ENCODE measurements at places on chromosomes 16 and 17.
A peak's percentile ranks its signal among the peaks of the same experiment; 100 is the strongest.

GRCh38 chr17:16286009-16286946 lies 67.0 kb downstream of the CENPV start:
- DNase-seq, result no peak

GRCh38 chr16:46970089-46970488 lies 3.4 kb downstream of the DNAJA2 start:
- no peak for DNase-seq

- DNase-seq, result no peak
These were observed 32.1 kb downstream of the HELZ start for GRCh38 chr17:67212714-67213417.

GRCh38 chr16:4938683-4939030 lies 1.7 kb upstream of the PPL start:
- no peak for DNase-seq

DNA sequence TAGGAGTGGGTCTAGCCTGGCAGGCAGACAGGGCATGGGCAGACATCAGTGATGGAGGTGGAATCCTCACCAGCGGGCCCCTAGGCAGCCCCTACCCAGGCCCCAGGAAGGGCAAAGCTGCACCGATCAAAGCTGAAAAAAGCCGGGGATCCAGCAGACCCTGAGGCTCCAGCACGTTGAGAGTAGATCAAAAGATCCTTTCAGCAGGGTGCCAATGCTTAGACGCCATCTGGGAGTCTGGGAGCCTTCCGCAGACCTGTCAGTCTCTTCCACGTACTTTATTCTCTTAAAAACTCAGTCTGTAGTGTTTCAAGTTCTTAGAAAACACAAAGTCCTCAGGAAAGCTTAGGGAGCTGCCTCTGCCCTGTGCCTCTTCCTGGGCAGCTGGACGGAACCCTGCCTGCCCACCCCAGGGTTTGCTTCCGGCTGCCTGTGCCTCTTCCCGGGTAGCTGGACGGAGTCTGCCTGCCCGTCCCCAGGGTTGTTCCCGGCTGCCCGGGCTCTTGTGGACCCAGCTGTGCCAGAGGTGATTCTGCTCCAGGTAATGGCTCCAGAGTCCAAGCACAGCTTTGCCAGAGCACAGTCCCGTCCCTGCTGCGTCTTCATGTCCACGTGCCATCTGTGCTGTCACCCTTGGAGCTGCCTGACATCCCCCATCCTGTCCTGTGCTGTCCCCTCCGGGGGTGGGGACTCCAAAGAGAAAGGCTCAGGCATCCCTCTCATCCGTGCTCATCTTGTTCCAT lies 50.8 kb upstream of the PVALEF start:
- DNase-seq, result no peak

DNA sequence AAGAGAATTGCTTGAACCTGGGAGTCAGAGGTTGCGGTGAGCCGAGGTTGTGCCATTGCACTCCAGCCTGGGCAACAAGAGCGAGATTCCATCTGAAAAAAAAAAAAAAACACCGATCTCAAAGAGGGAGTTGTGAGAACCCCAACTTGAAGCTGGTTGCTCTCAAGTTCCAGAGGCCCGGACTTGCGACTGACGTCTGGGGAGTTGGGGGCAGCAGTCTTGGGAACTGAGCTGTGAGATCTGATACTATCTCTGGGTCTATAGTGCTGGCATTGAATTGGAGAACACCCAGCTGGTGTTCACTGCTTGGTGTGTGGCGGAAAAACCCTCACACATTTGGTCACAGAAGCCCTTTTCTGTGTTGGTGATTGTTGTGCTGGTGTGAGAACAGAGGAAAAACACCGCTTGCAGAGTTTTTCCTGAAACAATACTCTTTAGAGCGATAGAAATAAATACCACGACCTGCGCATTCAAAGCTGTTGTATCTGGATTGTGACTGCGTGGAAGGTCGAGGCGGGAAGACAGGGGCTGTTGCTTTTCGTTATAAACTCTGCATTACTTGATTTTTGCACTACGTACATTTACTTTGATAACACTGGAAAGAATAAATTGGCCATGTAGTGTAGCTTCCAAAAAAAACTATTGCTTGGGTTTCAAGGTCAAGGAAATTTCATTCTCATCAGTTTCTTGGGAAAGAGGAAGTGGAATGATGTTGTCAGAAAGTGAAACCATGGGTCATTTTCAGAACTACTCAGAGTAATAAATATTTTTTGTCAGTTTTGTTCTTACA lies 8.8 kb downstream of the SCIMP start:
- no peak for DNase-seq

DNA sequence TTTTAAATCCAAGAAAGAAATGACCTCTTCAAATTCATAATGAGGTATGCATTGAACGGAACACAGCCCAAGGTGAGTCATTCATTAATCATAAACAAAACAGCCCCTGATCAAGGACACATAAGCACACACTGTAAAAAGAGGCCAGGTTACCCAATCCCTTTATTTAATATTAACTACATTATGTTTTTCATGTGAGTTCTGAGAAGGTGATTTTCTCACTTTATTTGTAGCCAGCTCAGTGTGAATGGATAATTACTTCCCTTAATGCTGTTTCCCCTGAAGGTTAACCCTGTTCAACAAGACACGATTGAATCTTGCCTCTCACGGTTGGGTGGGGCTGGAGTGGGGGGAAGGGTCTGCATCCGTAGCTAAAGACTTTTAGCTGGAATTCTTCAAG lies 257.3 kb upstream of the SALL1 start:
- no peak for DNase-seq

GRCh38 chr17:15945527-15946191 lies 729 bp downstream of the ADORA2B start:
- DNase-seq, result no peak

- no peak for DNase-seq
These were observed 13.9 kb upstream of the CES1 start for GRCh38 chr16:55846598-55847346.

- DNase-seq, result no peak
These were observed 38.4 kb downstream of the TOM1L2 start for GRCh38 chr17:17933775-17934174.

- peak; percentile 64 for DNase-seq
These were observed 133.1 kb downstream of the ANKRD11 start for GRCh38 chr16:89357055-89357816.

DNA sequence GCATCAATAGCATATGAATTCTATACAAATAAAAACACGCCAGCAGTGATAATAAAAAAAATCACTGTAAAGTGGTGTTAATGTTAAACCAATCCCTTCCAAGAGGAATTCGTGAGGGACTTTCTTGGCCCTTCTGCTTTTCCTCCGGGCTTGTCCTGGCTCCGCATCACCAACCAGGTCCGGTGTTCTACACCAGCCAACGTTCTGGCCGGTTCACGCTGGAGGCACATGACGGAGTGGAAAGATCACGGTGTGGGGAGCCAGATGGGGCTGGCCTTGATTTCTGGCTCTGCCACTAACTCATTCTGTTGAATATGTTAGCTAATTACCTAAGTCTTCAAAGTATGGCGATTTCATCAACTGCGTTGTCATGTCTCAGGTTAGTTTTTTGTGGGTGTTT lies 1.4 kb upstream of the KRTAP29-1 start:
- DNase-seq, result no peak

DNA sequence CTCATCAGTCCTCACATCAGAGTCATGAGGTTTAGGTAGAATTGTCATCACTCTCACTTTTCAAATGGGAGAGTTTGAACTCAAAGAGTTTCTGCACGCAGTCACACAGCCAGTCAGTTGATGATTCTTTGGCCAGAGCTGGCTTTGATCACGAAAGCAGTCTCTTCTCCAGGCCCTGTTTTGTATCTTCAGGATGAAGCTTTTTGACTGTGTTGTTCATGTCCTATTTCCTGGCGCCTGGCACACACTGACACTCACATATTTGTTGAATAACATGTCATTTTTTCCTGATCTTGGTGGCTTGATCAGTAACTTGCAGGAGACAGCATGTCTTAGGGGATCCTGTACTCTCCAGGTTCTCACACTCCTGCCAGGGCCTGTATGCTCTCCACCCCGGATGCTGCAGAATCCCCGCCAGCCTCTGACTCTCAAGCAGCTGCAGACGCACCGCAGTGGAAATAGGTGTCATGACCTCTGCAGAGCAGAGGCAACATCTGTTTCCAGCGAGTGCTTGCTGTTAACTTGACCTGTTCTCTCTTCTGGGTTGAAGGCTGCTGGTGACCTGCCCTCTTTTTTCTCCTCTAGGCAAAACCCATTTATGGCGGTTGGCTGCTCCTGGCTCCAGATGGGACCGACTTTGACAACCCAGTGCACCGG lies 33.0 kb downstream of the MPRIP start:
- DNase-seq, result no peak

GRCh38 chr17:45763182-45763581 lies 20.9 kb upstream of the CRHR1 start:
- DNase-seq, result no peak

DNA sequence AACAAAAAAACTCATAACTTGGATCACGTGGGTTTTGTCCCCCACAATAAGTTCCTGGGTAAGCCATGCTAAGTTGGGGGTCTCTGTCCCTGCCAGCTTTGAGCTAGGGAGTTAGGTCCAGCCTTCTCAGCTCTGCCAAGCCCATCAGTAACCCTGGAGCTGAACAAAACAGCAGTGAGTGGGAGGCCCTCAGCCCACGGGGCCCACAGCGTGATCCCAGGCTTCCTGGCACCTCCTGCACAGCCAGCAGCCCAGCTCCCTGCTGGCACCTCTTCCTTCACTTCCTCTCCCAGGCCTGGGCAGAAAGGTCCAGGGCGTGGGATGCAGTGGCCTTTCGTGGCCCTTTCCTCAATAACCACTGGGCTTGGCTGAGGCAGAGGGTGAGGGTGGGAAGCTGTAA lies 35.5 kb upstream of the CDC42EP4 start:
- DNase-seq, result peak; percentile 48
